Stimulated activated CD4-positive, alpha-beta T cell treated with anti-CD3 and anti-CD28 coated beads, Interleukin-2, amount 100 ng/mL, for 24 hours (primary cell): ENCODE measurements at places on chromosomes 4 and X.

DNA sequence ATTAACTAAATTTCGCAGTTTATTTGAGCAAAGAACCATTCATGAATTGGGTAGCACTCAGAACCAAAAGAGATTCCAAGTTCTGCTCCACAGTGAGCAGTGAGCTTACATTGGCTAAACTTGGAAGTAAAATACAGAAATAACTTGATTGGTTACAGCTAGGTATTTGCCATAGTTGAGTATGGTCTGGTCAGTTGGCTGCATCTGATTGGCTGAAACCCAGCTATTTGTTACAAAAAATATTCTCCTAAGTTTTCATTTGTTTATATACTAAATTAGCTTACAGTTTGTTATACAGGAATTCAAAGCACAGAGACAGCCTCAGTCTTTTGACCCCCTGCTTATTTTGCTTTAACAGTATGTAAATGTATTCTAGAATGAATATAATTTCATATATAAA is 215.1 kb downstream of the RELL1 start:
- DNase-seq = no peak

DNA sequence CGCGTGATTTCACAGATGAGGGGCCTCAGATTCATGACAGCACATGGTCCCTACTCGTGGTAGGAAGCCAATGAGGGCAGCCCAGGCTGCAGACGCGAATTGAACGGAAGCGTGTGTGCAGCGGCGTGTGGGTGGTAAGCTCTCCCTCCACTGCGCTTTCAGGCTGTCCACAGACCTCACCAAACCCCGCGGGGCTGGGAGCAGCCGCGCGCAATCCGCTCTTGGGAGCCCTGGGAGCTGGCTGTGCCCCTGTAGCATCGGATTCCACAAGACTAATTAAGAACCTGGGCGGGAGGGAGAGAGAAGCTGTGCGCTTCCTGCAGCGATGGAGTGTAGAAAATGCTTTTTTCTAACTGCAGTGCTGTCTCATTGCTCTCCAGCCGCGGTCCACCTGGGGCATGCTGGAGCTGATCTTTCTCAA is 134.9 kb downstream of the STOX2 start:
- peak; percentile 26 for DNase-seq

- DNase-seq = no peak
Measured at GRCh38 chrX:129065895-129066294, 457.4 kb downstream of the SMARCA1 start.

- DNase-seq = no peak
Measured at GRCh38 chrX:150196285-150196684, 166.8 kb upstream of the MAMLD1 start.

- no peak for DNase-seq
Measured at GRCh38 chrX:41512394-41512793, 65.3 kb downstream of the NYX start.

GRCh38 chrX:133602881-133603280 is 187.6 kb upstream of the GPC4 start:
- no peak for DNase-seq

DNA sequence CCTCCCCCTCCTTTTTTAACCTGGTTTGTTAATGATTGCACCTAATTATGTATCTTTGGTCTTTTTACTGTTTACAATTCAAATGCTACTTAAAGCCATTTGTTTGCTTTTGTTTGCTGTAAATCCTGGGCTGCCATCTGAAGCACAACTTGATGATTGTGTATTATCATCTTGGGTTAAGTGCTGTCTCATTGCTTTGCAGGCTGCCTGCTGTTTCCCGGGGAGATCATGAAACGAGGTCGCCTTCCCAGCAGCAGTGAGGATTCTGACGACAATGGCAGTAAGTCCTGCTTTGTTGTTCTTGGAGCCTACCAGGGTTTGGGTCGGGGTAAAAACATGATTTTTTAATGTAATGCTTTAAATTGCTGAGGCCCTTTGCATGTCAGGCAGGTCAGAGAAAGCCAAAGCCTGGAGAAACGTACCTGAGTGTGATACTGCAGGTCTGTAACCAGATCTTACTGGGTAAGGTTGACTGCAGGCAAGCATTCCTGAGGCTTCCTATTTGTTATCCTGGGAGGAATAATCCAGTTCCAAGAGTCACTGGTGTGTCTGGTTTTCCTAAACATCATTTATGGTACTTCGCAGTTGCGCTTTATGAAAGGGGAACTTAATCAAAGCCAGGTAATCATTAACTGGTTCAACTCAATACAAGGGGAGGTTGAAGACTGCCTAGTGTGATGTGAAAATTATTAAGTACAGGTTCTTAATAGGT is 22.2 kb downstream of the JADE1 start:
- no peak for DNase-seq

DNA sequence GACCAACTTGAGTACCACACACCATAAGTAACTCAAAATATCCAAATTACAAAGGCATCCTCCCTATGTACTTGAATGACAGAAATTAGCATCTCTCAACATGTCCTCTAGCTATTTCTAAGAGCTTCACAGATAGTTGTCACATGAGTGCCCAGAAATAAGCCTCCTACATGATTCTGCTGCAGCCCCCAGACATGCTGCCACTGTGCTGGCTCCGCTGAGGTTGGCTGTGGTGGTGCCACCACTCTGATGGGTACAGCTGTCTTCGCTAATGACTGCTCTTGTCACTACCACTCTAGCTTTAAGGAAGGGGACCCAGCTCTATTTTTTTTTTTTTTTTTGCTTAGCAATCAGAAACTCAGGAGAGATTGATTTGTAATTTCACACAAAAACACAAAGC is 256.0 kb downstream of the GRXCR1 start:
- DNase-seq = no peak

GRCh38 chr4:55546506-55546755 is 278 bp downstream of the CLOCK start:
- no peak for DNase-seq

GRCh38 chr4:11069083-11069482 is 359.6 kb downstream of the HS3ST1 start:
- DNase-seq = no peak

DNA sequence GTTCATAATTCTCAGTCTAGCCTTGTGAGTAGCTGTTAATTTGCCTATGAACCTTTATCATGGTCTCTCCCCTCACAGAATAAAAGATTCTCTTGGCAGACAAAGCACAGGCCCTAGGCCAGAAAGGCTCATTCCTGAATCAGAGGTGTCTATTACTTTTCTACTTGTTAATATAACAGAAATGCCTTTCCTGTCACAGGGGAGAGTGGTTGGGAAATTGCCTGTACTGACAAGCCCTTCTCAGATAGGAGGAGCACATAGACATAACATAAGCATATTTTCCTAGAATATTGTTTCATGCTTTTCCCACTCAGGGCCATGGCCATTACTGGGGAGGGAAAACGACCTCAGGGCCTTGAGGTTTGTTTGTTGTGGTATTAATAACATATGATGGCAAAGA is 308.3 kb downstream of the BMPR1B start:
- DNase-seq = no peak

DNA sequence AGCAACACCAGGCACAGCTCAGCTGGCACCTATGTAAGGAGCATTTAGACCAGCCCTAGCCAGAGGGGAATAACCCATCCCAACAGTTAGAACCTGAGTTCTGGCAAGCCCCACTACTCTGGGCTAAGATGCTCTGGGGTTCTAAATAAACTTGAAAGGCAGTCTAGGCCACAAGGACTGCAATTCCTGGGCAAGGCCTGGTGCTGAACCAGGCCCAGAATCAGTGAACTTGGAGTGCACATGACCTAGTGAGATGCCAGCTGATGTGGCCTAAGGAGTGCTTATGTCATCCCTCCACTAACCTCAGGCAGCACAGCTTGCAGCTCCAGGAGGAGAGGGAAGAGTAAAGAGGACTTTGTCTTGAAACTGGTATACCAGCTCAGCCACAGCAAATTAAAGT is 7.6 kb upstream of the PRRG3 start:
- no peak for DNase-seq

- no peak for DNase-seq
Measured at GRCh38 chrX:151081016-151081415, 95.4 kb upstream of the GPR50 start.

- no peak for DNase-seq
Measured at GRCh38 chrX:115576676-115577075, 15.7 kb downstream of the PLS3 start.

DNA sequence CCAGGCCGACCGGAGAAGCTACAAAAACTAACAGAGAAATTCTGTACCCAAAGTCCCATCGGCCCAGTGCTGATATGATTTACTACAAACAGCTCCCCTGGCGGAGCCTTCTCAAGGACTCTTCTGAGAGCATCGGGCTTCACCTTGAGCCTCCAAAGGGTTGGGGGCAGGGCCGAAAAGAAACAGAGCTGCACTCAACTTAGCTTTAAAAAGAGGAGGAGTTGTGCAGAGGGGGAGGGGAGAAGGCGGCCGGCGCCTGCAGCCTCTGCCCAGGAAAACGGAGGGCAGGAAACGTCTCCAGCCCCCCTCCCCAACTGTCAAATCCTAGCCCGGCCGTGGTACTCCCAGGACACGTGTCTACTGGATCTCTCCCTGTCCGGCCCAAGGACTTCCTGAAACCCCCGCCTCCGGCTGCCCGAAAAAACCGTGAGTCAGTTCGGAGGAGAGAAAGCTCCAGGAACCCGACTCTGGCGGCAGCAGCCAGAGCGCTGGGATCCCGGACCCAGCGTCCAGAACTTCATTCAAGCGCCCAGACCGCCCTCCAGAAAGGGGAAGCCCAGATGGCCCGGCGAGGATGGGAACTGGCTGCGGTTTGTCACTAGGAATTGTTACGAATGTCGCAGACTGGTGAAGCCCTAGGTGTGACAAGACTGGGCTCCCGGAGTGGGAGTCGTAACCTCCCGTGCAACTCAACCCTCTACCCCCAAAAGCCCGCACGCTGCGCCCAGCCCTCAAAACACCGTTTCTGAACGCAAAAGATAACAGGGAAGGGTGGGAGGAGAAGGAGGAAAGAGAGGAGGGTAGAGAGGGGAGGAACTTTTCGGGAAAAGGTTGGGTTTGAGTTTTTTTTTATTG is 973 bp downstream of the ADAMTS3 start:
- DNase-seq = peak; percentile 16
